ENCODE measurements at places on chromosomes 12 and 14.

GRCh38 chr12:22100958-22101748, 55.1 kb downstream of the CMAS start:
- peak; percentile 10 for DNase-seq

DNA sequence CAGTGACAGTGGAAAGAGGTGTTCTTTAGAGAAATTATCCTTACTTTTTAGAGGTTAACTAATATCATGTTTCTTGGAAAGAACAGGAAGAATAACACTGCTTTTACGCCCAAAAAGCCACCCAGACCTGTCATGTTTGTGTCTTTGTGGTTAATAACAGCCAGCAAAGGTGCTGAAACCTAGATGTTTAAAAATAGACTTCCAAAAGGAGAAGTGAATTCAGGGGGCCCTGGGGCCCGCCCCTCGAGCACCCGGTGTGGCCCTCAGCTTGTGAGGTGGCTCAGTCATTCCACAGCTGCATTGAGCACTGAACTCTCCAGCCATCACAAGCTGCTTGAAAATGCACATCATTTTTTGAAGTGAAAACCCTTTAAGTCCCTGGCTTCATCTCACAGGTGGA, 20.8 kb upstream of the AMN start:
- DNase-seq, result no peak

GRCh38 chr14:37403626-37404025, 191.4 kb downstream of the FOXA1 start:
- DNase-seq, result no peak

- no peak for DNase-seq
Measured at GRCh38 chr12:14691560-14691959, 4.8 kb downstream of the GUCY2C start.

GRCh38 chr12:128797119-128798118, 26.3 kb downstream of the SLC15A4 start:
- DNase-seq, result no peak

DNA sequence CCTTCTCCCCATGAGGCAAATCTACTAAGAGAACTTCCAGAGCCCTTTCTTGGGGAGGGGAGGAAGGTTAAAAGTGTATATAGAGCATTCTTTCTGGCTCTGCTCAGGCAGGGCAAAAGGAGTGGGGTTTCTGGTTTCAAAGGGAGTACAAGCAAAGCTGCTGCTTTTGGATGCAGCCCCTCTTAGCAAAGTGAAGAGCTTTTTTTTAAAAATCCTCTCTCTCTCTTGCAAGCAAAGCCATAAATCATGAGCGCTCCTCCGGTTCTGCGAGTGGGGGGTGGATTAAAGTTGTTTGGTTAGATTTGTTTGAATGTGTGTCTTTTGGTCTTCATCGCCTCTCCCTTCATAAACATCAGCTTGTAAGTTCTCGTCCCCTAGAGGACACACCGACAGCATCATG, 546.6 kb upstream of the TBX3 start:
- DNase-seq, result peak; percentile 77

- no peak for DNase-seq
Measured at GRCh38 chr14:102786768-102787167, 9.5 kb downstream of the TRAF3 start.

DNA sequence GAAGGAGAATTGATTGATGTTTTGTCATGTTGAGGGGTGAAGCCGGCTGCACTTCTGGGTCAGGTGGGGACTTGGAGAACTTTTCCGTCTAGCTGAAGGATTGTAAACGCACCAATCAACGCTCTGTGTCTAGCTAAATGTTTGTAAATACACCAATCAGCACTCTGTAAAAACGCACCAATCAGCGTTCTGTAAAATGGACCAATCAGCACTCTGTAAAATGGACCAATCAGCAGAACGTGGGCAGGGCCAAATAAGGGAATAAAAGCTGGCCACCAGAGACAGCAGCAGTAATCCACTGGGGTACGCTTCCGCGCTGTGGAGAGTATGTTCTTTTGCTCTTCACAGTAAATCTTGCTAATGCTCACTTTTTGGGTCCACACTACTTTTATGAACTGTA, 384.1 kb downstream of the FOXG1 start:
- DNase-seq, result no peak

- no peak for DNase-seq
Measured at GRCh38 chr12:5309654-5310053, 122.3 kb upstream of the NTF3 start.

- DNase-seq, result no peak
Measured at GRCh38 chr12:128795530-128796361, 28.0 kb downstream of the SLC15A4 start.

- no peak for DNase-seq
Measured at GRCh38 chr14:75453817-75454434, 26.1 kb downstream of the JDP2 start.

DNA sequence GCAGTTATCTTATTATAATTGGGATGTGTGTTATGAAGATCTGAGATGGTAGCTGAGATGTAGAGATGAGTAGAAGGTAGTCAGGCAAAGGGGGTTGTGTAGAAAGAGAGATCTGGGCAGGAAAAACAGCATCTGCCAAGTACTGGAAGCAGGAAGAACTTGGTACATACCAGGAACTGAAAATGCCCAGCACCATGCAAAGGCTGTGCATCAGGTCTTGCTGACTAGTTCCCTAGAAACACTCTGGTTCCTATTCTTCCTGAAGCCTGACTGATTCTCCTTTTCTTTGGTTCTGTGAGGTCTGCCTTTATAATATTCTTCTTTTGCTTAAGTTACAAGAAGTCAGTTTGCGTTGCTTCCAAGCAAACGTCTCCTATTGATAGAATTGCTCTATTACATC, 6.7 kb upstream of the NFATC4 start:
- DNase-seq, result no peak

- DNase-seq, result no peak
Measured at GRCh38 chr14:69754487-69754886, 12.5 kb upstream of the SRSF5 start.

DNA sequence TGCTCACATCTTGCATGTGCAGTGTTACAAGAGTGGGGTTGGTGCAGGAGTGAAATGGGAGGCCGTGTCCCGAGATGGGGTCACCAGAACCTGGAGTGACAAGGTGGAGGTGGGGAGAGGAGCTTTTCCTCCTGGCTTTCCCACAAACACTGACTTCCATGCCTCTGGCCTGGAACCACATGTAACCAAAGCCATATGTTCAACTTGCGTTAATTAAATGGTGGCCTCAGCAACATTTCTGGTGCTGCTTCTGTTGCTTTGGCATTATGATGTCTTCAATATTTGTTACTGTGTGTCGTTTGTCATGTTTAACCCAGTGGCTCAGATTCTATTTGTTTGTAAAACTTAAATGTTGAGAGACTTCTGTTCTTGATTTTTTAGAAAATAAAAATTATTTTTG, 110.2 kb downstream of the VCPKMT start:
- DNase-seq, result no peak

DNA sequence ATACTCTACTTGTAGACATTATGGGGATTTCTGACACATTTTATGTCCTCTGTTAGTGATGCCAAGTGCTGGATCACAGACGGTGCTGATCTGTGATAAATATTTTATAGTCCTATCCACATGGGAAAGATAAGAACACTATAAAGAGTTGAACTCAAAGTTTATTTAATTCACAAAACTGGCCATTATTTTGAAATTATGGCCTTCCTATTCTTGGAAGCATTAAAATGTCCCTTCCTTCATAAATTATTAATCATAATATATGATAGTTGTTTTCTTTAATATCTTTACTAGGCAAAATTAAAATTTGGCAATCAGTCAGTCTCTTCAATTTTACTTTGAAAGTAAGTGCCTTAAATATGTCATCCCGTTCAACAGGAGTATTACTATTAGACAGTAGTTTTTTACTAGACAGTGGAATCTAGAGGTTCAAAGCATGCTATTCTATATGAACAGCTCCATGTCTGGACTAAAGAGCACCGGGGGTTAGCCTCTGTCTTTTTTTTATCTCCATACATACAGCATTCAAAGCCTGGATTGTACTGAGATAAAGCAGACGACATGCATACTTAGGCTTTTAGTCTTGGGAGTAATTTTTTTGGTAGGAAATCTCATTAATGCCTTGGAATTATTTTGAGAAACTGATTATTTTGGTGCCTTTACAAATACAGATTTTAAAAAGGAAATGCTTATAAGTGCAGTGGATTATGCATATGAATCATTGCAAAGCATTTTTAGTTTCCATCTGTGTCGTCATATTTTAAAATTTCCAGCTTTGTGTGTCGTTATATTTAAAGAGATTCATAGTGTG, 306.1 kb upstream of the RGS6 start:
- peak; percentile 43 for DNase-seq

- no peak for DNase-seq
Measured at GRCh38 chr14:76953311-76953945, 75.1 kb downstream of the IRF2BPL start.

DNA sequence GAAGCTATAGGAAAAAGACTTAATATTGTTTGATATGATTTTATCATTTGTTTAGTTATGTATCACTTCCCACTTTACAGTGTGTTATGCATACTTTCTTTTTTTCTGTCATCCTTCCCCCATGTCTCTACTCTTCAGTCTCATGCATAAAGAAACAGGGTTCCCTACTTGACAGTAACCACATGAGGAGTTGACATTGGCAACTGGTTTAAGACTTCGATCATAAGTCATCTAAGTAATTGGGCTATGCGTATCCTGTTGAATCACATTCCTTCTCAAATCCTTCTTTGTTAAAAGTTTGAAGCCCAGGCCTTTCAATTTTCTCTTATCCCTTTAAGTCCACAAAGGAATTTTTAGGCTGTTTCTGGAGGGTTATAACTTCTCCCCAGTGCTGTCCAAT, 358.7 kb downstream of the RAD51B start:
- no peak for DNase-seq

Measured in left kidney (tissue), 8 donors.